ENCODE measurements at places on chromosomes 12 and 14.

DNA sequence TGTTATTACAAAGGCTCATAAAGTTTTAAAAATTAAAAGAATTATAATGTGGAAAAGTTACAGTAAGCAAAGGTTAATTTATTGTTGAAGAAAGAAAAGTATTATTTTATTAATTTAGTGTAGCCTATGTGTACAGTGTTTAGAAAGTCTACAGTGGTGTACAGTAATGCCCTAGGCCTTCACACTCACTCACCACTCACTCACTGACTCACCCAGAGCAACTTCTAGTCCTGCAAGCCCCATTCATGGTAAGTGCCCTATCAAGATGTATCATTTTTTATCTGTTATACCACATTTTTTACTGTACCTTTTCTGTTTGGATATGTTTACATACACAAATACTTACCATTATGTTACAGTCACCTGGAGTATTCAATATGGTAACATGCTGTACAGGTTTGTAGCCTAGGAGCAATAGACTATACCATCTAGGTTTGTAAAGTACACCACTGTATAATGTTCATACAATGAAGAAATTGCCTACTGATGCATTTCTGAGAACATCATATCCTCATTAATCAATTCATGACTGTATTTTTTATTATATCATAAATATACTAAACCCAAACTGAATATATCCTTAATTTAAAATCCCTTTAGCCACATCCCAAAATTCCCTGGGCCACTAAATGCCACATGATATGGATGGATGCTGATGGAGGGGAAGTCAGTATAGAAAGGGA, 43.6 kb upstream of the NID2 start:
- DNase-seq = no peak

- DNase-seq = no peak
Measured at GRCh38 chr12:95237315-95237714, 19.7 kb downstream of the VEZT start.

DNA sequence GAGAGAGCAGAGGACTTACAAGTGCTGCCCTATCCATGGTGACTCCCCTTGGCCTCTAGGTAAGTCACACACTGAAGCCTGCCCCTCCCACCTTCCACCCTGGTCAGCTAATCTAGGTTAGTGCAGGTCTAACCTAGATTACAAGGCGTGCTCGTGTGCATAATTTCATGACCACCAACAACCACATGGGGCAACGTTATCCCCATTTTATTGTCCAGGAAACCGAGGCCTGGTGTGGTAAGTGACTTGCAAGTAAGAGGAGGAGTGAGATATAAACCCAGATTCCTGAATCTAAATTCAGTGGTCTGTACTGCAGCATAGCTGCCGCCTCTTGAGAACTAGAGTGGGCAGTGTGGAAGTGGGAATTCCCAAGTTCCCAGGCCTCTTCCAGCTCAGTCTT, 171.1 kb downstream of the DAD1 start:
- DNase-seq = peak; percentile 45

DNA sequence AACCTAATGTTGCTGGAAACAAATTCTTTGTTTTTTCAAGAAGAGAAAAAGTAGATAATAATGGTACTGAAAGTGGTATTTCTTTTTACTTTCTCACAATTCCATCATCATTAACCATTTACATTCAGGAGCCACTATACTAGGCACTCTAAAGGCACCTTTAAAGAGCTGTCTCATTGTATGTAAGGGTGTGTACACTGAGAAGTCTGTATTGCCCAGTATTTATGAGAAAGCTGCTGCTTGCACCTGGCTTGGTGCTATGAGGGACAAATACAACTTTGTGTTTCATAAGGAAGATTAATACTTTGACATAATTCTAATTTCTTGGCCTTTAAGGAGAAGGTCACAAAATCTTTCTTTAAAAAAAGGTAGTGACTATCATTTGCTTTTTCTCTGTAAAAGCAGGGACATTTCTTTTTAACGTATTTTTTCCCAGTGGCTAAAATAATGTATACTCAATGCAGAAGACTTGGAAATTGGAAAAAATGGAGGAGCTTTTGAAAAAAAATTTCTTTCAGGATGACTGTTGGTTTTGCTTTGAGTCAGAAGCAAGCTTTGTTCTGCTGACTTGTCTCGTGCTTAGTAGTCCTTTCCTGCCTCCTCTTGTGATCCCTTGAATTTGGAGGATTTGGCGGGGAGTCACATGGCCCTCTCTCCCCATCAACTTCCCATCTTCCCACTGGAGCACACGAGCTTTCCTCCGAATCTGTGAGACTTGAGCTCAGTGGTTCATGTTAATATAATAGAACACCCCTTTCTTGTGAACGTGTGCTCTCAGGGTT, 50.1 kb downstream of the RASSF3 start:
- DNase-seq = no peak

DNA sequence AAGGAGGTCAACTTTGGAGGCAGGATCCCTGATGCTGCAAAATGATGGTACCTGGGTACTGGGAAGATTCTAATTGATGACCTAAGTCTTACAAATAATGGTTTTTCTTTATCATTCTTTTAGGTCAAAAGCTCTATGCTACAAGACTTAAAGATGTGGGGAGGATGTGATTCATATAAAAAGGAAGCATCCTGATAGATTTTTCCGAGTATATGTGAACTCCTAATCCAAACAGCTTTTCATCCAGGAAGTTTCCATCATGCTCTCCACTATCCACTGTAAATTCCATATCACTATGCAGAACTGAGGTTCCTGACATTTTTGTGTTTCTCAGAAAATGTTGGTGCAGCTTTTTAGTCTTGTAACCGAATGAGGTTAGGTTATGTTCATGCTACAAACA, 293.2 kb downstream of the PAWR start:
- no peak for DNase-seq

GRCh38 chr12:48026060-48026827, 22.0 kb upstream of the COL2A1 start:
- no peak for DNase-seq

- no peak for DNase-seq
Measured at GRCh38 chr12:125610292-125610691, 545.1 kb downstream of the AACS start.

- DNase-seq = no peak
Measured at GRCh38 chr14:54785136-54785777, 117.4 kb downstream of the GCH1 start.

DNA sequence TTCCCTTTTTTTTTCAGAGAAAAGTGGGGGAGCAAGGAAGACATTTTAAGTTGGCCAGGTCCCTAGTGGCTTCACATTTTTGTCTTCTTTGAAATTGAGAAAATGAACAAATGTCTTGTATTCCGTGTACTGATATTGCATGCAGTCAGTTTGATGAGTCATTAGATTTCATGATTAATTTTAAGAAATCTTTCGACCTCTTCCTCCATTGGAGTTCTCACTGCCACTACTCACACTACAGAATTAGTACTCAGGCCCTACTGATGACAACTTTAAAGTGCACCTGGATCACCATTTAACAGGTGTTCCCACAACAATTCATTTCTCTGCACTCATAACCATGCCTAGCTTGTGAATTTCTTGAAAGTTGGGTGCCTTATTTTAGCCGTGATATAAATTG, 50.5 kb downstream of the SAMD4A start:
- DNase-seq = no peak

- DNase-seq = no peak
Measured at GRCh38 chr14:97916100-97916499, 1118.9 kb downstream of the VRK1 start.

DNA sequence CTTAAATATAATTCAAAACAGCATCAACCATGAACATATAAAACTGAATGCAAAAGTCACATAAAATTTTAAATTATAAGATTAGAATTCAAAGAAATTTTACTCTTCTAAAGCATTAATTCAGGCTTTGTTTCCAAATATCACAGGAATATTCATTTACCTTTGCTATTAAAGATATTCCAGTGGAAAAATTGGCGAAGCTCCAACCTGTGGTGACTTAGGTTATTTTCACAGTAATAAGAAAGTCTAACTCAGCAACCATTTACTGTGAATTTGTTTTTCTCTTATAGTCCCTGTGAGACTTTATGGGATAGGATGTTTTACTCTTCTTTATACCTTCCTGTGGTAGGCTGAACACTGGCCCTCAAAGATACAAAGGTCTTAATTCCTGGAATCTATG, 3.2 kb downstream of the WDR89 start:
- peak; percentile 44 for DNase-seq

GRCh38 chr12:4435537-4435936, 10.1 kb downstream of the FGF6 start:
- no peak for DNase-seq

DNA sequence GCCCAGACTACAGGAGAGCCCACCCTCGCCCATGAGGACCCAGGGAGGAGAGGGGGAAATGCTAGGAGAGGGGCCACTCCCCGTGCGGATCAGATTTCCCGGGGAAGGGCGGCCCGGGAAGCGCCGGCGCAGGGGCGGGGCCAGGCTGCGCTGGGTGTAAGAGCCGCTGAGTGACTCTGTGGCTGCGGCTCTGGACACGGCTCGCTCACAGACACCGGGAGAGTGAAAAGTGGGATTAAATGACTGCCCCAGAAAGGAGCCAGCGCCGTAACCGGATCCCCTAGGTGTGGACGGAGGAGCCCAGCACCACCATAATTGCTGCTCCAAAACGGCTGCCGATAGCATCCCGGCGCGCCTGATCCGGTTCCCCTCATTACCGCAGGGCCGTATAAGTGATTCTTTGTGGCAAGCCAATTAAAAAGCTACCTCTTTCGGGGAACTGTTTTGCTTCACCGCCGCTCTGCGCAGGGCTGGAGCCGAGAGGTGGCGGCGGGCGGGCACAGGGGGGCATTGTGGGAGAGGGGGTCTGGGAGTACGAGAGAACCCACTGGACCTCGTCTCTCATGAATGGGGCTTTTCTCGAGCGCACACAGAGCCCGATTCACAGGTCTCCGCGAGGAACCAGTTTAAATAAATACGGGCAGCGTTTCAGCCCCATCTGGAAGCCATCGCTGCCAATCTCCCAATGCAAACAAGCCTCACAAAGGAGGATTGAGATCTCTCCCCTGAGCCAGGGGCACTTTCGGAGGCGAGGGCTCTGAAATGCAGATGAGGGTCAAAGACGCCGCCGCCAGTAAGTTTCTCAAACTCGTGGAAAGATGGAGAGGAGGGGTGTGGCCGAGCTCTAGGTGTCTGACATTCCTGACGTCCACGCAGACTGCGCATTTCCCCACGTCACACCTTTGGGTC, 2.5 kb downstream of the COL2A1 start:
- DNase-seq = no peak

DNA sequence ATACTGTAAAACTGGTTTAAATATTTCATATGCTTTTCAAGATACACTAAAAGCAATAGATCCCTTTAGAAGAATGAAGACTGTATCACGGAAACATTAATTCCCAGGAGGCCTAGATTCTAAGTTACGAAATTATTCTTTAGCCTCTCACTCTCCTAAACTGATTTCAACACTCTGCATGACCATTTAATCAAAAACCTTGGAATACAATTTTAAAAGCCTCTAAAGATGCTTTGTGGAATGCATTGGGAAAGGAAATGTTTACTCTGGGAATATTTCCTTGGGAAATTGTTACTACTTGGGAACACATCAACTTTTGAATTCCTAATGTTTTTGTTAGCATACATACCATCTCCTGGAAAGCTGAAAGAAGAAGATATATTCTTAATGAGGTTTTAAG, 255.7 kb upstream of the FAR2 start:
- no peak for DNase-seq

DNA sequence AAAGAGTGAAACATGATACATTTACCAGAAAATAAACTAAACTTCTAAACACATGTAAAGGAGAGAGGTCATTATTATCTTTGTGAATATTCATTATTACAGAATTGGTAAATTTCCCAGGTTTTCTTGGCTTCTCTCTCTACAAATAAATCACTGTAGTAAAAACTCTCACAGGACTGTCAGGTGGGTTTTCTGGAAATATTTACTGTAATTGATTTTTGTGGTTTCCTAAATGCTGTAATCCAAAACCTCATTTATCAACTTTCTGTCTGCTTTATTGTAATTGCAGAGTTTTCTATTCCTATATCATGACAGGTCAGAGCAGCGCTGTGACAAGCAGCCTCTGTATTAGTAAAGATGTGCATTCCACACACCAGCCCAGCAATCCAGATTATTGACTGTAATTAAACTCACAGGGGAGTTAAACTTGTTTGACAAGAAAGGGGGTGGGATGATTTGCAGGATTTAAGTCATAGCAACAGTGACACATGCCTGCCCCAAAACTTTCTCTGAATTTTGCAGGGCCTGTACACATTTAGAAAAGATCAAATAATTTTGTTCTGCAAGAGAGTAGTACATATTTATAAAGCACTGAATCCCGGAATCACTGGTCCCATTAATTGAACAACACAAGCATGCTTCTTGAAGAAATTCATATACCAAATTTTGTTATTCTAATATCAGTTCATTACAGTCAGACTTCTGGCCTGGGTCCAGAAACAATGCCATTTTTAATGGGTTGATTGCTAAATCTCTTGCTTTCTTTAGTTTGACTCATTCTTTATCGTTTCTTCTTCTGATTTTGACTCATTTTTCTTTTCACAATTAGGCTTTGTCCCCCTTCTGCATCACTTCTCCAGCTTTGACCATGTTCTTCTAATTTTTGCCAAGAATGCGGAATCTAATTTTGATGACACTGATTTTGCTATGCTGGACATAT, 42.2 kb downstream of the PTPRO start:
- no peak for DNase-seq

DNA sequence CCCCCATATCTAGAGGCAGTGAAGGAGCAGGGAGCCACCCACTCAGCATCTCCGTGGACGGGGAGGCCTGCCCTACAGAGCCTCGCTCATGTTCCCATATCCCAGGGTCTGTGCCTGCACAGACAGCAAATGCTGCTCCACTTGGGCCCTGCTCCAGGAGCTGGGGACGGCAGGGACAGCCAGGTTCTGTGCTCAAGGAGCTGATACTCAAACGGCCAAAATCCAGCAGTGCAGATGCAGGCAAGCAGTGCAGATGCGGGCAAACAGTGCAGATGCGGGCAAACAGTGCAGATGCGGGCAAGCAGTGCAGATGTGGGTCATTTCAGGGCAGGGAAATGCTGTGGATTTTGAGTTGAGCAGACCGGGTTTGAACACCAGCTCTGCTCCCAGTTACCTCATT, 6.2 kb upstream of the SERPINA12 start:
- no peak for DNase-seq

- peak; percentile 4 for DNase-seq
Measured at GRCh38 chr12:127711108-127711507, 555.9 kb upstream of the TMEM132C start.

GRCh38 chr12:129119537-129119936, 266.3 kb downstream of the GLT1D1 start:
- DNase-seq = no peak

- DNase-seq = no peak
Measured at GRCh38 chr12:94165138-94165537, 16.8 kb downstream of the PLXNC1 start.

- no peak for DNase-seq
Measured at GRCh38 chr12:6313326-6313940, 3.0 kb downstream of the PLEKHG6 start.

Data from erythroblast (primary cell).